ENCODE measurements at places on chromosomes 5 and 9.

GRCh38 chr5:124995421-124995820 lies 249.0 kb upstream of the ZNF608 start:
- no peak for DNase-seq

- DNase-seq: no peak
Observed at GRCh38 chr9:4490705-4491625, 697 bp downstream of the SLC1A1 start.

DNA sequence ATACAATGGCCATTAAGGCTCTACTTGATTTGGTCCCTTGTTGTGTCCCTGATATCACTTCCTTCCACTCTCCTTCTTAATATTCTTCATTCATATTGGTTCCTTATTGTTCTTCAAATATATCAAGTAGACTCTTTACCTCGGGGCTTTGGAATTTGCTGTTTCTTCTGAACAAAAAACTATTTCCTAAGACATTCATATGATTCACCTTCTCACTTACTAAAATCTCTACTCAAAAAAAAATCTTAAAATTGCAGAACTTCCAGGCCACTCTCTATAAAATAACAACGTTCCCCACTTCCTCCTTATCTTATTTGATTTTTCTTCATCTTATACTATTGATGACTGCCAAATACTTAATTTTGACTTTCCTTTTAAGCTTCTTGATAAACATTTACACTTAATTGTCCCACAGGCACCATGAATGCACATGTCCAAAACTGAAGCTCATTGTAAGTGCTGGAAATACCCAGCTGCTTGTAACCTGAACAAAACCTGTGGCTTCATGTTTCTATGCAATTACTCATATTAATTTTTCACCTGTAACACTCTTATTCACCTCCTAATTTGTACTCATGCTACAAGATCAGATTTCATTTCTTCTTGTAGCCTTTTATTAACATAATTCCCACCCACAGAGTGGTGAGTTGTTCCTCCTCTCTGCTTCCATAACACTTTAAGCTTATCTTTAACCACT lies 58.4 kb upstream of the NUDT12 start:
- DNase-seq: no peak

DNA sequence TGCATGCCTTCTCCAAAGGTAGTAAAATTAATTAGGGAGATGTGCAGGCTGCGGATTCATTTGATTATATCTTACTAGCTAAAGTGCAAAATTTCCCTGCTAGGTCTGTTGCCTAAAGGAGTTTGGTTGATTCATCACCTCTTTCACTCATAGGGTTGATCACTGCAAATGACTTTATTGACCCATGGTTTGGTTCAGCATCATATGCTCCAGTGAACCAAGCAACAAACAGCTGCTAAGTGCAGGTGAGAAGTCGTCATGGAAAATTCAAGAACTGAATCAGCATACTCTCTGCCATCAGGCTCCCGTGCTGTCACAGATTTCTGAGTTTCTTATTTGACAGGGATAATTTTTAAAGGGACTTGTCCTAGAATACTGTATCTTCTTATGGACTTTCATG lies 571.8 kb upstream of the CDH18 start:
- no peak for DNase-seq

DNA sequence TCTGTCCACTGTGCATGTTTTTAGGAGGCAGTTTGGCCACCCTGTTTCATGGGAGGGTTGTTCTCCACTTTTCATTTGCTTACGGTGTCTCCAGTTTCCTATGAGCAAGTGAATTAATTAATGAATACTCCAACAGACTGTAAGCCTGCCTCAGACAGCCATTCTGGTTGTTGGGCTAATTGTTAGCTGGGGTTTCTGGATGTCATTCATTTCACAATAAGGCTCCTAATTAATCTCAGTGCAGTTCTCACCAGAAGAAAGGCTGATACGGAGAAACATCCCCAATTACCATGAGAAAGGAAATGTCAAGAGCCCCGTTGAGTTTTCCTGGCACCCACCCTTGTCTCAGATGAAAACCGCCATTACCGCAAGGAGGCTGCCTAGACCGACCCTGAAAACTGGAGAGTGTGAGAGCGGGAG lies 75.8 kb downstream of the MAP1B start:
- no peak for DNase-seq

DNA sequence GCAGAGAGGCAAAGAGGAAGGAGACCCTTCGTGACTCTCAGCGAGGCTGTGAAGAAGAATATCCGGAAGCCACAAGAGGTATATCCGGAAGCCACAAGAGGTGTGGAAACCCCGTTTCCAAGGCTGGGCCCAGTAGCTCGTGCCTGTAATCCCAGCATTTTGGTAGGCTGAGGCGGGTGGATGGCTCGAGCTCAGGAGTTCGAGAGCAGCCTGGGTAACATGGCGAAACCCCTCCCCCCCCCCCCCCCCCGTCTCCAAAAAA lies 612 bp upstream of the BBLN start:
- peak; percentile 54 for DNase-seq

Data from activated naive CD8-positive, alpha-beta T cell treated with anti-CD3 and anti-CD28 coated beads for 36 hours (primary cell).